ENCODE measurements at places on chromosomes 13 and 19.

DNA sequence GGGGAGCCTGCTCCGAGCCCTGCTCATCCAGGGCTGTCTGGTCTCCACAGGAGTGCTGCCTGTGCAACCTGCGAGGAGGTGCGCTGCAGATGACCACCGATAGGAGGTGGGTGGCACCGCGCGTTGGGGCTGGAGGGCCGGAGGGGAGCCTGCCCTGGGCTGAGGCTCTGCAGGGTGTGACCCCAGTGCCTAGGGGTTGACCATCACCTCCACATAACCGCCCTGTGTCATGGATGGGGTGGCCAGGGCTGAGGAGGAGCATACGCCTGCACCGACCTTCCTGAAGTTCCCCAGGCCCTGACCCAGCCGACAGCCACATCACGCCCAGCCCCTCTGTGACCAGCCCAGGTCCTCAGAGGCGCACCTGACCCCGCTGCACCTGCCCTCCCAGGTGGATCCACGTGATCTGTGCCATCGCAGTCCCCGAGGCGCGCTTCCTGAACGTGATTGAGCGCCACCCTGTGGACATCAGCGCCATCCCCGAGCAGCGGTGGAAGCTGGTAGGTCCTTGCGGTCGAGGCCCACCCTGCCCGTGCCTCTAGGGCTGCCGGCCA lies 168.7 kb downstream of the KDM4B start:
- no peak for DNase-seq

GRCh38 chr19:1130771-1131717 lies 27.2 kb downstream of the GPX4 start:
- peak; percentile 14 for DNase-seq

DNA sequence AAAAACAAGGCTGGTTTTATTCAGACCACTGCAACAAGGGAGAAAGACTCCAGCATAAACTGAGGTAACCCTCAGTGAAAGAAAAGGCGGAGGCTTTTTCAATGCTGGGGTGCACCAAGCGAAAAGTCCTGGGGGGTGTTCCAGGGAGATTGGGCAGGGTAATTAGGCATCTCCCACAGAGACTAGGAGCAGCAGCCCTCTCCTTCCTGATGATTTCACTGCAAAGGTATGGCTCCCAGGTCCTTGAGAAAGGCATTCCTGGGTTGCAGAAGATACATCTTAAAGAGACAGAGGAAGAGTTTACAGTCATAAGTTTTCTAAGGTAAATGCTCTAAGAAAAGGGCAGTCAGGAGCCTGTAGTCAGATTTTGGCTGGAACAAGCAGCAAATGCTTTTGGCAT lies 412.0 kb downstream of the FOXO1 start:
- DNase-seq: no peak

DNA sequence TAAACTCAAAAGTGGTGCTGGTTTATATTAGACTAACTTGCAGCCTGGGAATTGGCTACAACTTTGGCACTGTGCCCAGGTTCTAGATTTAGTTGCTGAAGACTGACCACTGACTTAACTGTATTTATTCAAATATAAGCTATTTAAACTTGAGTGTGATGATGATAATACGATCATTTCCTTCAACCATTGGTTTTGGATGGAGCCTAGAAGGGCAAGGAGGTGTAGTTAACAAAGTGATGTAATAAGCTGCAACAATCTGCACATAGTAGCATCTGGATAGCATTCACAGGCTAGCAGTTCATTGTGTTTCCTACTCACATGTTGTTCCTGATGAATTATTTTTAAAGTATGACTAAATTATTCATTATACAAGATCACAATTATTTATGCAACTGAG lies 55.2 kb upstream of the DACH1 start:
- DNase-seq: peak; percentile 2

GRCh38 chr13:27658546-27658945 lies 36.9 kb downstream of the POLR1D start:
- peak; percentile 4 for DNase-seq

DNA sequence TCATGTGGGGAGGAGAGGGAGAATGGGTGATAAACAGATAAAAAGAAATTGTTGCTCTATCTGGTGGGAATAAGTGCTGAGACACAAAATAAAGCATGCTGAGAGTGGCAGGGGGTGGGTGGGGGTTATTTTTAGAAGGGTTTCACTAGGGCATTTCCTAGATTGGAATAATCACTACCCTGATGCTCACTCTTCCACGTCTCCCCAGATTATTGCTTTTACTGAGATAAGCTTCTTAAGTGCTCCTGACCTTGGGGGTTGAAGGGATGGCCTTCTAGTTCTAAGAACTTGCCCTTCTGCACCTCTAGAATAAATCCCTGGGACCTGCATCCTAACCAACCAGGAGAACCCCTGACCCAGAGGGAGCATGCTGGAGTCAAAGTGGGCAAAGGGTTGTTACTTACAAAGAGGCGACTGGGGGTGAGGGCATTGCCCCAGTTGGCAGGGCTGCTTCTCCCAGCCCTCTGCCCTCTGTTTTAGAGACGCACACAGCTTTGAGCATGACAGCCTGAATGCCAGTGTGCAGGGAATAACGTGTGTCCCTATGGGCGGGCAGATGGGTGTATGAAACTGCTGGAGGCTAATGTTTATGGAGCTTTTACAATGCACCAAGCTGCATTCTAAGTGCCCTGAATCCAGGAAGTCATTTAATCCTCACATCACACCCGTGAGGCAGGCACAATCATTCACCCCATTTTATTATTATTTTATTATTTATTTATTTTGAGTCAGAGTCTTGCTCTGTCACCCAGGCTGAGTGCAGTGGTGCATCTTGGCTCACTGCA lies 743 bp downstream of the RDH8 start:
- DNase-seq: no peak

GRCh38 chr19:54556194-54556593 lies 17.4 kb upstream of the LILRA2 start:
- DNase-seq: no peak

All from fibroblast of gingiva (primary cell).